ENCODE measurements at places on chromosomes 3 and 15.

- DNase-seq, result no peak
Measured at GRCh38 chr3:196737655-196738054, 2.0 kb upstream of the PAK2 start.

DNA sequence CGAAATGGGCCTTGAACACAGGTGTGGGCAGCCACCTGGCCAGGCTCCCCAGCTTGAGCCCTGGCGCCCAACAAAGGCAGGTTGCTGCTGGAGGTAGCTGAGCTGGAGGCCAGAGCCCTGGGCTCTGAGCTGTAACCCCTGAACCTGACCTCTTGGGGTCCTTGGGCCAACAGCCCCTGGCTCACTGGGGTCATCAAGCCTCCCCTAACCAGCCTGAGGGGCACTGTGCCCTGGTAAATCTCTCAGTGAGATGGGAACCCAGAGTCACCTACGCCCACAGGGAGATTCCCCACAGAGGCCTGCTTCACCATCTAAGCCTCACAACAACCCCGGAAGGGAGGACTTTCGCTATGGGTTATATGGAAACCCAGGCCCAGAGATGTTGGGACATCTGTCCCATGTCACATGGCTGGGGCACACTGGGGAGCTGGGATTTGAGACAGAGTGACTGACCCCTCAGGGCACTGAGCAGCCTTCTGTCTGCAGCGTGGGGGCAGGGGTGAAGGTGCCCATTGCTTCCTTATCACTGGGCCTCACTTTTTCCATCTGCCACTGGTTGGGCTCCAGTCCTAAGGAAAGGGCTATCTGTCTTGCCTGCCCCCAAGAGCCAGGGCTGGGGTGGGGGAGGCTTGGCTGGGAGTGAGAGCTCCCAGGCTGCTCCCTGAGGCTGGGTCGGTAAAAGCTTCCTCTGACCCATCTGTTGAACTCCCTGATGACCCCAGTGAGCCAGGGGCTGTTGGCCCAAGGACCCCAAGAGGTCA lies 59.1 kb downstream of the IQSEC1 start:
- DNase-seq, result no peak

DNA sequence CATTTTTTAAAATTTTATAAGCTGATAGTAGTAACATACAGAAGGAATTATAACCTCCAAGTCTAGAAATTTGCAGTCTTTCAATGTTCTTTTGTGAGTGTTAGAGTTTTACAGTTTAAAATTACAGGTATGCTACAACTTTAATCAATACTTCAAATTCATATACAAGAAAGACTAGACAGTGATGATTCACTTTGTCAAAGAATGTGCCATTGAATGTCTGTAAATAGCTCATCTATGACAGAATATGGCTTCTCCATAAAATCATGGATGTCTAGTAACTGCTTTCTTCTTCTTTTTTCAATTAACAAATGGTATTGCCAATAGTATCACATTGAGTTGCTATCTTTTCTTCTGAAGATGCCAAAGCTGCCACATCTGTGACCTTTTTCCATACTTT lies 4.1 kb upstream of the TSC22D2 start:
- no peak for DNase-seq

DNA sequence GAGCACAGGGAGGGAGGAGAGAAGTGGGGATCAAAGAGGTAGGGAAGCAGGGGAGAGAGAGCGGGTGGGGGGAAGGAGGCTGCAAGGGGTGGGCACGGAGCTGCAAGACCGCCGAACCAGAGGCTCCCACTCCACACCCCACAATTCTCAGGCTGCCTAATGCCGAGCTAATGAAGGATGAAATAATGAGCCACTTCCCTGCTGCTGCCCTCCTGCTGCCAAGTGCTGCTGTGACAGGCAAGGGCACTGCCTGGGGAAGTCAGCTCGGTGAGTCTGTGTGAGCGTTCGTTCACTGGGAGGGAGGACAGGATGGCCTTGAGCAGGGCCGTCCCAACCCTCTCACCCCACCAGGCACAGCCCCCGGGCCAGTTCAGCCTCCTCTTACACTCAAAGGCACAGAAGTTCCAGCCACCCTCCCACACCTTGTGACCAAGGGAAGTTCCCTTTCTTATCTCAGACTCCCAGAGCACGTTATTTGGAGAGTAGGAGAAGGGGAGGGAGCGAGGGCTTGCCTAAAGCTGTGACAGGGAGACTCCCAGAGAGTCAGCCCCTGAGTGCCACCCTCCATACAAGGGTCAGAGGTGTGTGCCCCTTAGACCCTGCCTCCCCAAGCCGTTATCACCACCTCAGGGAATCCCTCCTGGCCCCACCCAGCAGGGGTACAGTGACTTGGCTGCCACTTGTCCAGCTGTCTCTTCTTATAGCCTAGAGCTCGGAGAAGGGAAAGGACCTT lies 12.4 kb downstream of the GLYCTK start:
- peak; percentile 24 for DNase-seq

DNA sequence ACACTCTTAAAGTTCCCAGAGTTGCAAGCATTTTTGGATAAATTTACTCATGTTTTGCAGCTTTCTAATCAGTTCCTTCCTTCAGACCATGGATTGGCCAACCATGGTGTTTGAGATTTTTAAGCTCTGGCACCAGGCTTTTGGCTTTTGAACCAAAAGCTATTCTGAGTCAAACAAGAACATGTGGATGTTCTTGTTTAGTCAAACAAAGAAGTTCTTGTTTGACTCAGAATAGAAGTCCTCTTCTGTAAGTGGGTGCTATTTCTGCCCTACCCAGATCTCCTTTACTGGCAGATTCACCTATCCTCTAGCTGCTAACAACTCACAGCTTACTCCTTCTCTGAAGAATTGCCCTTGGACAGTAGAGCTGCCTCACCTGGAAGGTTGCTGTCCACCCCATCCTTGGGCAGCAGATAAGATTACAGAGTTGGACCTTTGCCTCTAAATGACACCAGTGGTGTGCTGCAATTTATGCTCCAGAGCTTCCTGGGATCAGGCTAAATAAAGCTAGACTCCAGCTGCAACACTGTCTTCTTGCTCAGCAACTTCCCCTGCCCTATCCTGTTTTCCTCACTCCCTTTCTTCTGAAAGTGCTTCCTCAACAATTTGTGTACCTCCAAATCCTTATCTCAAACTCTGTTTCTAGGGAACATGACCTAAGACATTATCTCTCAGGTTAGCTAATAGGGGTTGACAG lies 65.6 kb downstream of the COL6A6 start:
- no peak for DNase-seq

DNA sequence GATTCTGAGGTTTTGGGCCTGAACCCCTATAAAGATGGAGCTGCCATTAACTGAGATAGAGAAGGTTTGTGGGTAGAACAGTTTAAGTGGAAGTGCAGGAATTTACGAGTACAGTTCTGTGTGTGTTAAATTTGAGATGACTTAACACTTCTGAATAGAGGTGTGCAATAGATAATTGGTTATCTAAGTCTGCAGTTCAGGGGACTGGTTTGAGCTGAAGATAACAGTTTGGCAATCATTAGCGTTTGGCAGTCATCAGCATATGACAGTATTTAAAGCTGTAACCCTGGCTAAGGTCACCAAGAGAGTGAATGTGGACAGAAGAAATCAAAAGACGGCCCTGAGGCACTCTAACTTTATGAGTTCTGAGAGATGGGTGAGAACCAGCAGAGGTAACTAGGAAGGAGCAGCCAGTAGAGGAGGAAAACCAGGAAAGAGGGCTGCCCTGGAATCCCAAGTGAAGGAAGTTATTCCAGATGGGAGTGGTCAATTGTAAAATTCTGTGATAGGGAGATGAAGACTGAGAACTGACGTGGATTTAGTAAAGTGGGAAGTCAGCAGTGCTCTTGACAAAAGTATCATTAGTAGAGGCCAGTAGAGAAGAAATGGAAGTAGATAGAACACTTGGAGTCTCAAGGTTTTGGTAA lies 8.1 kb downstream of the MYNN start:
- no peak for DNase-seq

DNA sequence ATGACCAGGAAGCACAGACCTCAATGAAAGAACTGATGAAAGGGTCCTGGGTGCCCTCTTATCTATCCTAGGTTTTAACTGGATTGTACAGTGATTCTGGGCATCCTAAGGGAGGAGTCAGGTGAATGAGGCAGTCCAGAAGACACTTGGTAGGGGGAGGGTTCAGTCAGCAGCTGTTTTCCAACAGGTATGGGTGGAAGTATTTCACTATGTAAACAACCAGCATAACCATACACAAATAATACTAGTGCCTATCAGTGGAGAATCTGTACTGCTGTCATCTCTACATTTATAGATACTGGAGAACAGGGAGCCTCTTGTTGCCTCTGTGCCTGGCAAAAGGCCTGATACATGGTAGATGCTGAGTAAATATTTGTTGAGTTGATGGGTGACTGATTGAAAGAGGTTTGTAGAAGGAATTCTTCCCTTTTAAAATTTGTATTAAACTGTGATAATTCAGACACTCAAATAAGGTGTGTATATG lies 328.5 kb downstream of the RBMS3 start:
- no peak for DNase-seq

DNA sequence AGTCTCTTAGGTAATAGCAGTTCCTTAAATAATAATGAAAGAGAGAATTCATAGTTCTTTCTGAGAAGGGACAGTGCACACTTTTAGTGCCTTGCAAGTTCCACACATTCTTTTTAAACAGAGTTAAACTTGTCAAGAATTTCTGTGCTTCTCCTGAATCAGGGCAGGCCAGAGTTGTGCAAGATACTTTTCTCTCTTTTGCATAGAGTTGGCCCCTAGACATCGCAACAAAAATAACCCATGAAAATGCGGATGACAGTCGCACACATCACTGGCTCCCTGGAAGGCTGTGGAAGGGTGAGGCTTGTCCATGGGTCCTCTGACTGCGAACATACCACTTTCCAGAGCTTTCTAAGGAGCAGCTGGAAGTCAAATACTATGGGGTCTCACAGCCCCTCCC lies 40.1 kb downstream of the FBLN2 start:
- no peak for DNase-seq

DNA sequence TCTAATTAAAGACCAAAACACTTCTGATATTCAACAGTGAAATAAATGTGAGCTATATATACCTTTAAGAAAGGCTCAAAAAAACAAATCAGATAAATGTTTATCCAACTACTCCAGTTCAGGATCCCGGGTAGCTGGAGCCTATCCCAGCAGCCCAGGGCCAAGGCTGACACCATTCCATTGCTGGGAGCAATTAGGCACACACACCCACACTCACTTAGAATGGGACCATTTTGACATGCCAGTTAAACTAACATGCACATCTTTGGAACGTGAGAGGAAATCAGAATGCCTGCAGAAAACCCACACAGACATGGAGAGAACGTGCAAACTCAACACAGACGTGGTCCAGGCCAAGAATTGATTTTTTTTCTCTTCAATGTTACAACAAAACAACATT lies 30.0 kb upstream of the PLSCR4 start:
- peak; percentile 16 for DNase-seq

DNA sequence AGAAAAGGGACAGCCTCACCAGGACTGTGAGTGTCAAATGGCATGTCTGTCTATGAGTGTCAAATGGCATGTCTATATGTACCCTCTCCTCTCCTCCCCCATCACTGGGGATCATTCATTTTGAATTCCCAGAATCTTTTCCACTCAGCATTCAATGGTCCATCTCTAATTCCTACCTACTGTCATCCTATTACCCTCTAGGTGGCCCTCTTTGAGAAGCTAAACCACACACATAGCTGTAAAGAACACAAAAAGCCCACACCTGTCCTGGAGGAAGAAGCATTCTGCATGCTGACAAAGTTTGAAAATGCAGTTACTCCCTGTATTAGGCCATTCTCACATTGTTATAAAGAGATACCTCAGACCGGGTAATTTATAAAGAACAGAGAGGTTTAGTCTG lies 46.2 kb upstream of the PYDC2 start:
- no peak for DNase-seq

GRCh38 chr15:29162411-29162810 lies 107.2 kb downstream of the NSMCE3 start:
- DNase-seq, result no peak

GRCh38 chr15:31367730-31368344 lies 41.2 kb downstream of the KLF13 start:
- DNase-seq, result no peak

- no peak for DNase-seq
Measured at GRCh38 chr3:148205977-148206376, 491.7 kb upstream of the AGTR1 start.

DNA sequence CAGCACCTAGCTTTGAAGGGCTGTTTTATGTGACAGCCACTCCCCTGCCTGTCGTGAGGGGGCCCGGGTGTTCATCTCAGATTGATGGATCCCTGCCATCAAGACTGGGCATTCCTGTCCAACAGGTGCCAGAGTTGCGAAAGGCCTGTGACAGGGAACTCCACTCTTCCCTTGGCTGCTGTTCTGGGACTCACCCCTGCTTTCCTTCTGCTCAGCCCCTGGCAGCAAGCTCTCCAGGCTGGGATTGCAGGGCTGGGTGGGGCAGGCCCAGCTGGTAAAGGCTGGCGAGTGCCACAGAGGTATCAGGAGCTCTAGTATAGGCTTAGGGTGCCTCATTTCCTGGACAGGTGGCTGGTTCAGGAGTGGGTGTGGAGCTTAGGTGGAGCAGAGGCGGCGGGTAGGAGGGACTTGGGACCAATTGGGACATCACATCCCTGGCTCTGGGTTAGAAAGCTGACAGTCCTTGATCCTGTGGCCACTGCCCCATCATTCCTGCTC lies at the start of gene PLA2G4B:
PLA2G4B (plus strand) TSS at position 448 of the 498 bp plus-strand sequence. CDS start 67 bp downstream, outside the sequence.
- no peak for DNase-seq

GRCh38 chr15:97791824-97792792 lies 168.4 kb upstream of the ARRDC4 start:
- DNase-seq, result no peak
